Stimulated activated CD4-positive, alpha-beta T cell treated with anti-CD3 and anti-CD28 coated beads, Interleukin-15, amount 100 ng/mL, for 1 hour (primary cell): ENCODE measurements at places on chromosomes 7 and 10.

GRCh38 chr10:67976292-67977245 lies 92.1 kb downstream of the SIRT1 start:
- DNase-seq, result no peak

DNA sequence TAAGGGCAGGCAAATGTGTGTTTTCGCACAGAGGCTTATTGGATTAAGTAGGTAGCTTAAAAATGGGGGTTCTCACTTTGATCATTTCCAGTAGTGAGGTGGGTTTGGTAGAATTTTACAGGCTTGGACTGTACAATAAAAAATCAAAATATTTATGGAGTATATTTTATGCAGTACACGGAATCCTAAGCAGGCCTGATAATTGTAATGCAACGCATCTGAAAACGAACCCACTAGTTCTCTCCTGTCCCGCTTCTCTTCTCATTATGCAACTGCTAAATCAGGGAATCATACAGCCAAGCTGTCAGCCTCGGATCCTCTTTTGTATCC lies 377 bp upstream of the POLR1F start:
- no peak for DNase-seq

GRCh38 chr10:52145636-52146035 lies 168.4 kb upstream of the DKK1 start:
- DNase-seq, result no peak

- no peak for DNase-seq
These were observed 1214.7 kb downstream of the SORCS3 start for GRCh38 chr10:105855791-105856190.

DNA sequence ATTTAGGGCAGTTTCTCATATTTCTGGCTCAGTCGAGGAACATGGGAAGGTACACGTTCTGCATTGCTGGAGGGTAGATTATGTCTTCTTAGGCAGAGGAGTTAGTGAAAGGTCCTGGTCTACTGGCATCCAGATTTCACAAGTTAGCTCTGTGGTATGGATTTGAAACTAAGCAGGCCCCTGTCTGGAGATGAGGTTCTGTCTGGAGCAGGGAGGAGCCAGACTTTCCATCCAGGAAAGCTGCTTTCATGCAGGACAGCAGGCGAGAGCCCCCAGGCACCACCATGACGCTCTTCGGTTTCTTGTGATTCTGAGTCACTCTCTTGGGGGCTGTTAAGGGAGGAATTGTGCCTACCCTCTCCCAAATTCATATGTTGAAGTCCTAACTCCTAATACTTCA lies 184.3 kb downstream of the KIAA1217 start:
- DNase-seq, result no peak

DNA sequence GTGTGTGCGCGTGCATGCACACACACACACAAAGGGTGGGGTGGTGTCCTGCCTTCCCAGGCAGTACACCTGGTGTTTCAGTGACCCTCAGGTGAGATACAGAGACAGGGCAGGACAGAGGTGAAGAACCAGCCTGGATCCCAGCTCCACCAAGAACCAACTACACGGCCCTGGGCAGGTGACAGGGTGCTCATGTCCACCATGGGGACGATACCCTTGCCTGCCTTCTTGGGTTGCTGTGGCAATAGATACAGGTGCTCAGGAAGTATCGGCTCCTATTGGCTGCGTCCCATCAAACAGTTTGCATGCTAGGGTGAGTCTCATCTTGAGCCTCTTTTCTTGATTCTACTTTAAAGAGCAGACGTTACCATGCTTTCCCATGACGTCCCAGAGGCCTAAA lies 33.7 kb upstream of the CXCL12 start:
- no peak for DNase-seq

- DNase-seq, result no peak
These were observed 133.1 kb downstream of the CD36 start for GRCh38 chr7:80771523-80771922.

DNA sequence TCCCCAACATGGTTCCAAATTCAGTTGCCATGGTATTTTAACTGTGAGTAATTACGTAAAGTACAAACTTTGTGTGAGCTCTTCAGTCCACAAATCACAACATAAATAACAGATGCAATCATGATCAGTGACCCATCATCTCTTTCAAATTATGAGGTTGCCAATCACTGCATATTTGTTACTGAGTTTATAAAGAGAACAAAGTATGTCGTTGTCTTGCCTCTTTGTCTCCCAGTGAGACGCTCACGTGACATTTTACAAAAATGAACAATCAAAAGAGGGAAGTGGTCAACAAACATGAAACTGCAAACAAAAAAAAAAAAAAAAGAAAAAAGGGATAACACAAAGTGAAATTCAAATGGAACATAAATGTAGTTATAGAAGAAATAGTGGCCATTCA lies 122.7 kb upstream of the PDSS1 start:
- no peak for DNase-seq

GRCh38 chr10:70190581-70190980 lies 20.3 kb upstream of the SAR1A start:
- DNase-seq, result no peak

DNA sequence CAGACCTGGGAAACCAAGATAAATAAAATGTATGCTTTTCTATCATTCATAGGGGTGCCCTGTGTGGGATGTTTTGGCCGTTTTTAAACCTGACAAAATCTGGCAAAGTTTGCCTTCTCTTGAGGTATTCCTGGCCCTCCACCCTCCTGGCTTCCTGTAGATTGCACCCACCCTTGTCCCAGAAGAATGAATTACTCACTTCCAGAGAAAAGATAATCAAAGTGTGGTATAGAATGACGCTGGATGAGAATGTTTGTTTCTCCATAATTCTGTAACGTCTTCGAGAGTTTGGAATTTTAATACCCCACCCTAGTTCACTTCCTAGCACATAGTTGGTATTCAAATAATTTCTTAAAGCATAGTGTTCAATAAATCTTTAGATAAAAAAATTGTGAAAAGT lies 519.7 kb upstream of the PFKP start:
- no peak for DNase-seq

- DNase-seq, result no peak
These were observed 49.8 kb downstream of the SLC29A4 start for GRCh38 chr7:5332579-5332978.

DNA sequence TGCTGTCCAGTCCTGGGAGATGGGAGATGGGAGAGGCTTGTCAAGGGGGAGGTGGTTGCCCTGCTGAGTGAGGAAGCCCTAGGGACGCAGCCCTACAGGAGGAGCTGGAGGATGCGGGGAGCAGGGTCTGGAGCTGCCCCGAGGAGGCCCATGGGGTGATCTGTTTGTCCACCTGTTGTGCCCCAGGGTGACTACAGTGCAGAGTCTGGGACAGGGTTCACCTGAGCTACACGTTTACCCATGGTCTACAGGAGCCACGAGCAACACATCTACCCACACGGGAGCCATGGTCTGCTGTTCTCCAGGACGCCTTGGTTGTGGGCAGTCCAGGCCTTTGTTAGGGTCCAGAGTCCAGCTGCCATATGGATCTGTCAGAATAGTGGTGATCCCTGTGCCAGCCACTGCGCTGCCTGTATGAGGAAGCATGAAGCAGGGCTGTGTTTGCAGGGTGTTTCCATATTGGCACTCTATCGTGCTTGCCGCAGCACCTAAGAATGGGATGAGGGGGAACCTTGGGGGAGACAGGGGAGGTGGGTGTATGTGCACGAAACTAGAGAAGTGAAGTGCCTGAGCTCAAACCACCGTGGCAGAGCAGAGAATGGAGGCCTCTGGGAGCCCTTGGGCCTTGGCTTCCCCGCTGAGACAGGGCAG lies 23.7 kb downstream of the ZNF775 start:
- no peak for DNase-seq

GRCh38 chr10:110042891-110043290 lies 35.1 kb downstream of the ADD3 start:
- no peak for DNase-seq

DNA sequence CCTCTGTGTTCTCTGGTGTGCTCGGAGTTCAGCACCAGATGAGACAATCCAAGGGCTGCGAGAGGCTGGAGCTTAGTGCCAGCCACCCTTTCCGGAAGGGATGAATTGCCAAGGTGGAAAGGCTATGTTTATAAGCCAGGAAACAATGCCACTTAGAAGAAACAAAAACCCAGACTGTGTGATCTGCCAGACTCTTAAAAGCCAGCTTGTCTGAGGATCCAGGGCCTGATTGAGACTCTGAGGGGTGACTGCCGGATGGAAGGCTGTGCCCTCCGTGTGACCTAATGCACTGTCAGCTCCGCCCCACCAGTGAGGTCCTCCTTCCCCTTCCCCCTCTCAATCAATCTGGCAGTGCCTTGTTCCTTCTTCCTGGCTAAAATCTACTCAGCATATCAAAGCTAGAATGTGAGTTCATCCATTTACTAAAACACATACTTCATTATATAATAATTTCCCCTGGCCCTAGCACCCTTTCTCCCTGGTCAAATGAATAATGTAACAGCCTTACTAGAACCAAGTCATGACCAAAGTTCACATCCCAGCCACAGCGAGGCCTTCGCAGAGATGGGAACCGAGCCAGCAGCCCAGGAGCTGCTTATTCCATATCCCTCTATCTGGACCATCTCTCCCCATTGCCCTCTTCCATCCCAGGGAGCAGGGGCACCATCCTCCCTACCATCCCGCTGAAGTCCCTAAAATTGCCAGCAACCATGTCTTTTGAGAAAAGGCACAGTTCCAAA lies 25.5 kb downstream of the FAM107B start:
- no peak for DNase-seq

DNA sequence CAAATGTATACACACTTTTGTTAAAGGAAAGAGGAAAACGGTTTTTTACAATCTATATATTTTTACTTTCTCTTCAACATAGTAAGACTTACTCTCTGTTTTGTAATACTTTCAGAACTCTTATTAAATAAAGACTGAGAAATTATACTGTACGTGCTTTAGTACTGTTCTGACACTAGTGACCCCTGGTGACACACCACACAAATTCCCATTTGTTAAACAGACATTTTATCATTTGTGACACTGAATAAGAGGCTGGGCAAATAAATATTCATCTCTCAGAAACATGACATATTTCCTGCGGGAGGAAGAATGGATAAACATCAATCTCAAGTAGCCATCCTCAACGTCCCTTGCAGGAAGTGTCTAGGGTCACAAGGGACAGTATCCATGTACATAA lies 68.9 kb upstream of the ZNF33B start:
- DNase-seq, result no peak

- DNase-seq, result no peak
These were observed 80.6 kb upstream of the RHEB start for GRCh38 chr7:151600331-151600730.

GRCh38 chr7:85111761-85112160 lies 75.1 kb downstream of the SEMA3D start:
- no peak for DNase-seq

DNA sequence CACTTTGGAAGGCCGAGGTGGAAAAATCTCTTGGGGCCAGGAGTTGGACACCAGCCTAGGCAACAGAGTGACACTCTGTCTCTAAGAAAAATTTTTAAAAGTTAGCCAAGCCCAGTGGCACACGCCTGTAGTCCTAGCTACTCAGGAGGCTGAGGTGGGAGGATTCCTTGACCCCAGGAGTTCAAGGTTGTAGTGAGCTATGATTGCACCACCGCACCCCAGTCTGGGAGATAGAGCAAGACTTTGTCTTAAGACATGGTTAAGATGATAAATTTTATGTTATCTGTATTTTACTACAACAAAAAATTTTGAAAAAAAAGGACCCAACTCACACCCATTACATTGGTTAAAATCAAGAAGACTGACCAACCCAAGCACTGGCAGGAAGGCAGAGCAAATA lies 44.4 kb upstream of the SMARCD3 start:
- no peak for DNase-seq

- DNase-seq, result no peak
These were observed 2.9 kb upstream of the MLLT10 start for GRCh38 chr10:21531164-21531563.

GRCh38 chr10:88181902-88182600 lies 318.6 kb downstream of the PTEN start:
- no peak for DNase-seq

DNA sequence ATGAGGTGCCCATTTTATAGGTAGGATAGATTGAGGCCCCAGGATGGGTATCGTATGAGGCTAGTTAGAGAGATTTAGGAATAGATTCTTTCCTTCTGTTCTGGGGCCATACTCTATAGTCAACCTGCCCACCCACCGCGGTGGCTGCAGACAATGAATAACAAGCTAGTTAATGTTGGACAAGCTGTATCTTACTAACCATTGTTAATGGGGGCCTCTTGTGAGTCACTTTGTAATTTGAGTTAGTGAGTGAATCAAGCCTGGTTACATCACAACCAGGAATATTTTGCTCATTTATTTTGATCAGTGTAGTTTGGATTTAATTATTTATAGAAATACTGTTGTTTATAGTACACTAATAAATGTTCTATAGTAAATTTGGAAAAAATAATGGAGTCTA lies 7.3 kb downstream of the SORCS3 start:
- no peak for DNase-seq

DNA sequence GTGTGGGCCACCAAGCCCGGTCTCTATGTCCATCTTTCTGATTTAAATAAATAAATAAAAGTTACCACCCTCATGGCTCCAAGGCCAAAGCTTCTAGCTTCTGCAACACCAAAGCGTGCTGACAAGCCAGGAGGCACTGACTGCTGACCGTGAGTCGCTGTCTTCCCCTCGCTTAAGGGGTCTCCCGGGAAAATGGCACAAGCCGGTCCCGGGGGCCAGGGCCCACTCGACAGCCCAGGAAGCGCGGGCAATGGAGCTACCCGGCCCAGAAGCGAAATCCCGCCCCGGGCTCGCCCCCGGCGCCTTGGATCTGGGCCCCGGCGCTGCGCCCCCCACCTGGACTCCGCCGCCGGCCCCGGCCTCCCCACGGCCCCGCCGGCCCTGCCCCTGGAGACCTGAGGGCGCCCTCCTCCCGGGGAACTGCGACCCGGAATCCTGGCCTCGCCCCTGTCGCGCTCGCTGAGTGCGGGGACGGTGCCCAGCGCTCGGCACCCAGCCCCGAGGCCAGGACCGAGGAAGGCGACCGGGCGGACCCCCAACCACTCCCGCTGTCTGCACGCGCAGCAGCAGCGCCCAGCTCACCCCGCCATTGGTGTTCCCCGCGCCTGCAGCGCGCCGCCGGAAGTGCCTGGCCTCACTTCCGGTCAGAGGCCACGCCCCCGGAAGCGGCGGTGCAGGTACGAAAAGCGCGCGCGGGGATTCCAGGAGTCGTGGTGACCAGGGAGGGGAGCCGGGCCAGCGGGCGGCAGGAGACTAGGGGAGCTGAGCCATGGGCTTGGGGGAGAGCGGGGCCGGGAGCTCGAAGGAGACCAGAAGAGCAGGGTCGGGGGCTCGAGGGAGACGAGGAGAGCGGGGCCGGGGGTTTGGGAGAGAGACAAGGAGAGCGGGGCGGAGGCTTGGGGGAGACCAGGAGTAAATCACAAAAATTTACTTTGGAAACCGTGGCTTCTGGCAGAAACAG lies at the start of the genes MRM2 and NUDT1:
Gene MRM2, minus strand, starts transcription at position 626 of the 961 bp plus-strand sequence. Its CDS starts 36 bp downstream, at position 590.
Gene NUDT1, plus strand, starts transcription at position 647 of the 961 bp plus-strand sequence. CDS start 2,349 bp downstream, outside the sequence.
- DNase-seq, result peak; percentile 62

- no peak for DNase-seq
These were observed 29.2 kb downstream of the PRKAG2 start for GRCh38 chr7:151847681-151848081.

GRCh38 chr7:150945853-150946420 lies 32.2 kb downstream of the KCNH2 start:
- no peak for DNase-seq

DNA sequence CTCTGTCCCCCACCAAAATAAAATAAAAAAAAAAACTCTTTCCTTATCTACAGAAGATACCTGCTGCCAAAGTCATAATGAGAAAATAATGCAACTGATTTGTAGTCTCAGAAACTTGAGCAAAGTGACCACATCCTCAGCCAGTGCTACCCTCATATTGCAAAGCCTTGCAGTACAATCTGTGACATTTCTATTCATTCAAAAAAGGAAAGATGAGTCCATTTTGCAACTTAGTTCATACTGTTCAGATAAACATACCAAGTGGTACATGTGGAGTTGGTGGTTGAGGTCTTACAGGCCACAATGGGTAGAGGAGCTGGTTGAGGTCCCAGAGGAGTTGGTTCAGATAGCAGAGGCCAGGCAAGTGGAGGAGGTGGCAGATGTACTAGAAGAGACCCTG lies 6.5 kb upstream of the EIF5AL1 start:
- DNase-seq, result no peak
